ENCODE measurements at places on chromosomes 1 and 21.

GRCh38 chr1:170765712-170766330 lies 101.9 kb downstream of the PRRX1 start:
- DNase-seq = no peak

DNA sequence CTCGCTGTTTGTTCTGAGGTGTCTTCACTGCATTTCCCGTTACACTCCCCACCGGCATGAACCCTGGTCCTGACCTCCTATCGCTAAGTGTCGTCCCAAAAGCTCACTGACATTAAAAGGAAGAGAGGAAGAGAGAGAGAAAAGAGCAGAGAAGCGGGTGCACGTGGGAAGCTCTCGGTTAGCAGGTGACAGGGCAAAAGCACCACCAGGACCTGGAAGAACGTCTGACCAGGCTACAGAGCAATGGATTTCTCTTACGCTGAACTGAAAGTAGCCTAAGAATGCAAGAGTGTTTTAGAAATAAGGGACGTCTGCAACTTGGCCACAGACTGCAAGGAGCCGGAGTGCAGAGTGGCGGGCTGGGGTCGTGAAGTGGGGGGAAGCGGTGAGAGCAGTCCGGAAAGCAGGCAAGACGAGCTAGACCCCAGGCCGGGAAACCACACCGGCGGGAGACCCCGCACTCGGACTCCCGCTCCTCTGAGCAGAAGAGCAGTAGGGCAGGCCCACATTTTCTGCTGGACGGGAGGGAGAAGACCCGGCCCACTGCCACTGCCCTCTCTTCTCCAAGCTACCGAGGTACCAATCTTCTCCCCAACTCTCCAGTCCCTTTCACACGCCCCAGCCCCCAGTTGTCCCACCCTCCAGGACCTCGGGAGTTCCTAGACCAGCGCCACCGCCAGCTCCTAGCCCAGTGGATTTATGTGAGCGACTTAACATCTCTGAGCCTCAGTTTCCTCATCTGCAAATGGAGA lies 8.3 kb upstream of the MPZL1 start:
- no peak for DNase-seq

DNA sequence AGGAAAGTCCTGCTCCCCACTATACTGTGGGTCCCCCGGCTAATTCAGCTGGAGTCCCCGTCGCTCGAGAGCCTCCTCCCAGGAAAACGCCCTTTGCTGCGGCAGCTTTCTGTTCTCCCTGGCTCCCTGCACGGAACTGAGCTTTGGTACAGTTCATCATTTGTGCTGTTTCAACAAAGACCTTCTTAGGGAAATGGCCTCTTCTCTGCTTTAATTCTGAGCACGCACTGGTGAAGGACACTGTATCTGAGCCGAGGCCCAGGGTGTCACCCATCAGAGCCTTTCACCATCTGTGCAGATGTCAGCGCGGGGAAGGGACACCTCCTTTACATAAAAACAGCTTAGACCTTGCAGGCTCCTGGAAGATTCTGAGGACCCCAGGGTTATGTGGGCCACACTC lies 13.5 kb upstream of the PEX10 start:
- no peak for DNase-seq

DNA sequence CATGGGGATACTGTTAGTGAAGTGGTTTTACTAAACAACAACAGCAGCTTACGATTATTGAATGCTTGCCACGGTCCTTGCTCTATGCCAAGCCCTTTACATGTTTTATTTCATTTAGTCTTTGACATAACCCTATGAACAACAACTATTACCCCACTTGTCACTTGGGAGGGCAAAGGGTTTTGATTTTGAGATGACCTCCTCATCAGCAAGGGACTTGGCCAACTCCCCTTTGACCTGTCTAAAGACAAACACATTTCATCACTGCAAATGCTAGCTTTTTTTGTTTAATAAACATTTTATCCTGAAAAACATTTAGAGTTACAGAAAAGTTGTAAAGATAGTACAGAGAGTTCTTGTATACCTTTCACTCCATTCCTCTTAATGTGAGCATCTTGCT lies 152.5 kb upstream of the WNT4 start:
- no peak for DNase-seq

- peak; percentile 78 for DNase-seq
These were observed 4.3 kb upstream of the C1QTNF12 start for GRCh38 chr1:1250786-1251284.

GRCh38 chr1:15042866-15043265 lies 110.7 kb upstream of the TMEM51 start:
- no peak for DNase-seq

- DNase-seq = no peak
These were observed 119.5 kb upstream of the COA6 start for GRCh38 chr1:234253732-234254131.

DNA sequence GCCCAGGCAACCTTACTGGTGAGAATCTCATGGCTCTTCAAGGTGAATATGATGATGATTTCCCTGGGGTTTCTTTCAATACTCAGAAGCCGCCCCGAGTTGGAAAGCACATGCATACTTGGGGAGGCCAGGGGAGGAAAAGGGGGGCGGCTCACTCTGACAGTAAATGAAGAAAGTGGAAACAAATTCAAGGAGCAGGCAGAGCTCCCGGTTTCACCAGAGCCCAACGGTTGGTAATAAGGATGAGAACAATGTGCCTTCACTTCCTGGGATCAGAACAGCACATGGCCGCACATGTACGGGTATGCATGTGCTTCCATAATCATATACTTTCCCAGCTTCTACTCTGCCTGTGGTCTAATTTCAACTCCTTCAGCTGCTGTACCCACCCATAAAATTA lies 3.8 kb upstream of the ARHGEF2 start:
- no peak for DNase-seq

DNA sequence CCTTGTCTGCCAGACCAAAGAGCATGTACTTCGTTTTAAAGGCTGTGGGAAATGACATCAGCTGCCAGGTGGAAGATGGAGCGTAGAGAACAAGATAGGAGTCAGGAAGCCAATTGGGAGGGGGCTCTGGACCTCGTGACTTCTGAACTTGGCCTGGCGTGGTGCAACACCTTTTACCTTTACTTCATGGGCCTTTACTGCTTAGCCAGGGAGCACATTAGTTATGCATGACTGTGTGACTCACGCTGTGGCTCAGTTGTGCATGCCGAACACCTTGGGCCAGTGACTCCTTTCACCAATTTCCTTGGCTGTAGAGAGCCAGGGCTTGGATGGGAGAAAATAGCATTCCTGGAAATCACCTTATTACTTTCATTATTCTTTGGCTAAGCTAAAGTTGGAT lies 7.2 kb downstream of the XCL1 start:
- no peak for DNase-seq

GRCh38 chr1:182786223-182786994 lies 3.2 kb upstream of the NPL start:
- DNase-seq = no peak

DNA sequence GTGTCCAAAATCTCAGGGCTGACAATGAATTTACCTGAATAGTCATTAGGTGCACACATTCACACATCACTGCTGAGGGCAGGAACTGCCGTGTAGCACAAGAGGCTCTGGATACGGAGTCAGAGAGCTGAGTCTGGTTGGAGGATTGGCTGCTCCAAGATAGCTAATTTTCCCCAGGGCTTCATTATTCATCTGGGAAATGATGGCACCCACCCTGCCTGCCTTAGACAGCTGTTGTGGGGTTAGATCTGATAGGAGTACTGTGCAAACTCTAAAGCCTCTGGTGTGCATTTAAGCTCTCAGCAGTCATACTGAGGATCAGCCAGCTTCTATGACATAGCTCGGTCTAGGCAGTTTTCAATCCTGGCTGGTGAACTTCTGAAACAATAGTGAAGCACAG lies 67.0 kb downstream of the LMX1A start:
- no peak for DNase-seq

GRCh38 chr1:68291688-68292384 lies 59.5 kb upstream of the WLS start:
- DNase-seq = no peak

GRCh38 chr1:6399294-6399693 lies 5.7 kb upstream of the ACOT7 start:
- no peak for DNase-seq

DNA sequence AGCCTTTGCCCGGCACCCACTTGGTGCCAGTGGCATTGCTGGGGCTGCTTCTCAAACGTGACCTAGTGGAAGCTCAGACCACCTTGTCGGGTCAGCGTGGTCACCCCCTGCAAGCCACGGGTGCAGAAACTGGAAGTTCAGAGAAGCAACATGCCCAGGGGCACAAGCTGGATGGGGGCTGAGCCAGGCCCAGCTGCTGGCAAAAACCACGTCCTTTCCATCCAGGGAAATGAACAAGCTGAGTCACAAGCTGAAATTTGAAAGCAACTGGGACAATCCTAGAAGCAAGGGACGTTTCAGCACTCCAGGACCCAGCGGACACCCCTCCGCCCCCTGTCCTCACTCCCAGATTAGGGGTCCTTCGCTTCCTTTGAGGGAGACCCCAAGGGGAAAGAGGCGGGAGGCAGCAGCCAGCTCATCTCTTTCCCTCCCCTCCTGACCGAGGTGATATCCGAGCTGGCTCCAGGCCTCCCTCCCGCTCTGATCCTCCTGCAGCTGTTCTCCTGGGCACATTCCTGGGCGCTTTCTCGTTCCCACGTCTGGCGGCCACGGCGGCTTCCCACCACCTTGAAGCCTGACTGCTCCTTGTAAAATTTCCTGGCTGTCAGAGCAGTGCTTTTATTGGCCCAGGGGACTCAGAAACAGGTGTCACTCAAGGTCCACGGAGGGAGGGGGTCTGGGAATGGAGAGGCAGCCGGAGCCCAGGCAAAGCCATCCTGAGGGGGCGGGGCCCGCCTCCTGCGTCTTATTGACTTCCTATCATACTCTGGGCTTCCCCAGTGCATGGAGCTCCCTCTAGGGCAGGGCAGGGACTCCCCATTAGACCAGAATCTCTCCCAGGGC lies 62.8 kb downstream of the PAX7 start:
- DNase-seq = no peak

DNA sequence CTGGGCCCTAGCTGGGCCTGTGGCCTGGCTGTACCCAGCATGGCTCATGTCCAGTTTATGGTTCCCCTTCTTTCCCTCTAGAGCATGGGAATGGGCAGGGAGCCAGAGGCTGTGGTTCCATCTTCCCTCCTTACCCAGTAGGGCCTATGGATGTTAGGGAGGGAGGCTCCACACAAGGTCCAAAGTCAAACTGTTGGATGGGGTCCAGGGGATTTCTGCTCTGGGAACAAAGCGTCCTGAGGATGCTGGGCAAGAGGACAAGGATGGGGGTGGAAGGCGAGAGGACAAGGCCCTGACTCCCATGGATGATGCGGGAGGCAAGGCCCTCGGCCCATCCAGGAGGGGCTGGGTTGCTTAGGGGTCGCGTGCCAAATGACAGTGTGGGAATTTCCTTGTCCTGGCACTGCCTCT lies 17.3 kb downstream of the CSF1 start:
- DNase-seq = no peak

- DNase-seq = no peak
These were observed 169.2 kb downstream of the ZNF281 start for GRCh38 chr1:200240656-200241055.

DNA sequence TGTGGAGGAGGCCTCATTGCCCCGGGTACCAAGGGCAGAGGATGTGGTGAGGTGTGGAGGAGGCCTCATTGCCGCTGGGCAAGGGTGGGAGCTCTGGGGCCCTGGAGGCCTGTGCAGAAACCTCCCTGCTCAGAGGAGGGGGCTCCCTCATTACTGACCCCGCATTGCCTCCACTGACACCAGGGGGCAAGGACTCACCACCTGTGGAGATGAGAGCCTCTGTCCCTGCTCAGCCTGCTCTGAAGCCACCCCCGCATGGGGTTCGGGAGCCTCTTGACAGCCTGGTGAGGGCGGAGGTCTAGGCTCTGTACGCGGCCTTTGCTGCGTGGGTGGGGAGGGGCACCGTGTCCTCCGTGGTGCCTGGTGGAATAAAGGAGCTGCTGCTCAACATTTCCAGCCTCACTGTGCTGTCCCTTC lies 95.0 kb upstream of the COL6A1 start:
- DNase-seq = no peak

- DNase-seq = no peak
These were observed 805 bp downstream of the NRIP1 start for GRCh38 chr21:15063814-15064575.

DNA sequence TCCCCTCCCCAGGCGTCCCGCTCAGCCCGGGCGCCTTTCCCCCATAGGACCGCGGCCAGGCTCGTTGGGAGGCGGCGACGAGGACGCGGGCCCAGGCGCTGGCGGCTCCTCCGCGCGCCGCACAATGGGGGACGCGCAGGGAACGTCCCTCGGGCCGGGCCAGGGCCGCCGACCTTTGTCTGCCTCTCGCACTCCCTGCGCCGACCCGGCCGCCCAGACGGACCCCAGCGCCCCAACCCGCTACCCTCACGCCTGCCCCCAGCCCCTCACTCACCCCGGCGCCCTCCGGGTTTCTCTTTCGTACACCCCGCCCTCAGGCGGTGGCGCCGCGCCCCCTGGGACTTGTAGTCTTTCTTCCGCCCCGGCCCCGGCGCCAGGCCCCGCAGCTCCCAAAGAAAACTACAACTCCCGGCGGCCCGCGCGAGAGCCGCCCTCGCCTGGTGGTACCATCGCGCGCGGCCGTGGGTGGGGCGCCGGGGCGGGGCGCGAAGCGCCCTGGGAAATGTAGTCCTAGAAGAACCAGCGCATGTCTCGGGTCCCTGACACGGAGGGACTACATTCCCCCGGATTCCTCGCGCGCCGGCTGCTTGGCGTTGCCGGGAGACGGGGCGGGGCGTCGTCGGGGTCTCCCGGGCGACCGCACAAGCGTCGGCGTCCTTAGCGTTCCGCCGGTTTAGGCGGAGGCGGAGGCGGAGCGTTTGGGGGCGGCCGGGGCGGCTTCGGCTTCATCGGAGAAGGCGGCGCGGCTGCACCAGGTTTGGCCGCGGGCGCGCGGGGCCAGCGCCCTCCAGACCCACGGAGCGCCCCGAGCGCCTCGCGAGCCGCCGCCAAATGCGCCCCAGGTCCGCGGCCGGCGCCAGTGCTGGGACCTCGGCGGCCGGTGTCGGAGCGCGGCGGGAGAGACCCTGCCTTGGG lies at the start of gene C1orf159:
TSS of gene C1orf159 (minus strand) at position 304 of the 915 bp plus-strand sequence. CDS start 24,546 bp downstream, outside the sequence.
- DNase-seq = peak; percentile 96
